DMS79 treated with DMSO at 0.1 percent for 48 hours (cell line): ENCODE measurements at places on chromosomes 11 and 22.

- no peak for DNase-seq
These were observed 6.1 kb upstream of the MUC5AC start for GRCh38 chr11:1151366-1152315.

- DNase-seq, result no peak
These were observed at the start of gene C1QTNF5 for GRCh38 chr11:119340335-119341221. TSS of gene C1QTNF5 (minus strand) at chr11:119340883. CDS start at chr11:119340397, 486 bp downstream.

DNA sequence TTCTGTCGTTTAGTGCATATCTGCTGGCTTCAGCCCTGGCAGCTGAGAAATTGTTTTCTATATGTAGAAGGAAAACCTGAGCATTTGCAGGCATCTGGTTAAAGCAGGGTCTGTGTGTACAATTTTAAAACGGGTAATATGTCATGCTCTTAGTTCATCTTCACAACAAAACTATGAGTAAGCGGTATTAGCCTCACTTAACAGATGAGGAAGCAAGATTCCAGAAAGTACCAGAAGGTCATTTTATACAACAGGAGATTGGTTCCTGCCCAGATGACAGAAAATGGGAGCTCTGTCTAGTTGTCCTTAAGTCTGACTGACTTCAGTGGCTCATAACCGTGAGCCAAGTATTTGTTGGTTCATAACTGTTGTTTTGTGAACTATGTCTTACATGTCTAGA lies 1.1 kb downstream of the TIMM10B start:
- DNase-seq, result no peak

GRCh38 chr11:3920148-3920852 lies 64.8 kb downstream of the STIM1 start:
- no peak for DNase-seq

- peak; percentile 52 for DNase-seq
These were observed at the start of gene RTN4RL2 for GRCh38 chr11:57460022-57460757. TSS of gene RTN4RL2 (plus strand) at chr11:57460528. CDS start at chr11:57460866, 338 bp downstream.

DNA sequence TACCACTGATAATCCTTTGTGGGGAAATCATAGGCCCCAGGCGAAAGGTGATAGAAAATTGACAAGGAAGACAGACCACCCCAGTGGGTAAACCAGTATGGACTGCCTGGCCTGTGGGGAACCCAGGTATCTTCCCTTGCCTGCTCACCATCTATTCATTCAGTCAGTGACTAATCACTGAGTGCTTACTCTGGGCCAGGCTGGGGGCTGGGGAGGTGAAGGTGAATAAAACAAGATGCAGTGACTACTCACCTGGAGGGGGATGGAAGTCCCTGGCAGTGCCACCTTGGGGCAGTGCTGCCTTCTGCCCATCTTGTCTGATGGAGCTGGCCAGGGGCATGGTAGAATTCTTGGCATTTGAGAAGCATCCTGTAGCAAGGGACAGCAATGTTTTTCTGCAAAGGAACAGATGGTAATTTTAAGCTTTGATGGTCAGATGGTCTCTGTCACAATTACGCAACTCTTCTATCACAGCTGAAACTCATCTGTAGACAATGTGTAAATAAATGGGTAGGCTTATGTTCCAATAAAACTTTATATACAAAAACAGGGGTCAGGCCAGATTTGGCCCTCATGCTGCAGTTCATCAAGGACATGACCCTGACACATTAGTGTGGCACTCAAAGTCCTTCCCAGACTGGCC lies 4.6 kb downstream of the ISX start:
- DNase-seq, result no peak

GRCh38 chr11:102254047-102254446 lies 63.2 kb upstream of the BIRC3 start:
- no peak for DNase-seq
